NCI-H1694 treated with DMSO at 0.1 percent for 48 hours (cell line): ENCODE measurements at places on chromosomes 11 and 22.
A peak's percentile ranks its signal among the peaks of the same experiment; 100 is the strongest.

GRCh38 chr22:23180301-23180892 lies at the start of gene BCR:
TSS of gene BCR (plus strand) at chr22:23180509. CDS start at chr22:23180961, 452 bp downstream.
- DNase-seq, result no peak

DNA sequence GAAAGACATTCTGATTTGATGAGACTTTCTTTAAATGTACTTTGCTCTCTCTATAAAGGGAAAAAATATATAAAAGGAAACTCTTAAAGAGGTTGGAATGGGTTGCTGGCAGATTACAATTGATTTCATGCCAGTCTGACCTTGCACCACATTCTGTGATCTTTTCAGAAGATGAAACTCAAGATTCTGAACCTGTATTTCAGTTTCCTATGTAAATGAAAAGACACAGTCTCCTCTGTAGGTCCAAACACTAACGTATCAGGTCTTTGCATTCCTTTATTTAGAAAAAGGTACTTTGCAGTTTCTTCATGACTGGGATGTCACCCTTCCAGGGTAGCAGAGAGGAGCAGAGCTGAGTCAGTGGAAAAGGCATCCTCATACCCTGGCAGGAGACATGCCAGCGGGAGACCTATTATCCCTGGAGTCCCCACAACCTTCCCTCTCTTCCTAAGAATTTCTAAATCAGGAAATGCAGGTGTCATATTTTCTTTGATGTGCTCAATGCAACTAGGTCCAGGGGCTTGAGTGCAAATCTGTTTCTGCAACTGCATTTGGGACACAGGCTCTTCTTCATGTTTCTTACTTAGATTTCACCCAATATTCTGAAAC lies 282.6 kb downstream of the CADM1 start:
- no peak for DNase-seq

DNA sequence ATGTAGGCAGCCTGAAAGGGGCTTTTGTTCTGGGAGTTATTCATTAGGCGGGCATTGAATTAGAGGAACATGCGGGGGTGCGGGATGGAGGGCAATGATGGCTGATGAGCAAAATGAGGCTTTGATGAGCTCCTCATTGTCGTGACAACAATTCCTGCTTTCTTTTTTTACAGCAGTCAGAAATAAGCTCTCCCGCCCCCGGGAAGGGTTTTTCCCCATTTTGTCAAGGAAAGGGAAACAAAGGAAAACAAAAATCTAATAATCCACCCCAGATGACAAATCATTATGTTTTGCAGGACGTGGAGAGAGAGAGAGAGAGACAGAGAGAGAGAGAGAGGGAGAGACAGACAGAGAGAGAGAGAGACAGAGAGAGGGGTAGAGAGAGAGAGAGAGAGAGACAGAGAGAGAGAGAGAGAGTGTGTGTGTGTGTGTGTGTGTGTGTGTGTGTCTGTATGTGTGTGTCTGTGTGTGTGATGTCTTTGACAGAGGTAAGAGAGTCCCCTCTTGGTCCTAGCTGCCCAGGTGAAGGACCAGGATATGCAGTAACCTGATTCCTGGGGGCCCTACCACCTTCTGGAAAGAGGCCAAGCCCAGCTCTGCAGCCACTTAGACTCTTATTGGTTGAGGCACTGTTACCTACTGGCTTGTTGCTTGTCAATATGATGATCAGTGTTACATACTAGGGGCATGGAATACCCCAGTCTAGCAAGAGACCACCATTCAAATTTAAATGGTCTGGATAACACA lies 46.7 kb upstream of the PARVA start:
- DNase-seq, result no peak

DNA sequence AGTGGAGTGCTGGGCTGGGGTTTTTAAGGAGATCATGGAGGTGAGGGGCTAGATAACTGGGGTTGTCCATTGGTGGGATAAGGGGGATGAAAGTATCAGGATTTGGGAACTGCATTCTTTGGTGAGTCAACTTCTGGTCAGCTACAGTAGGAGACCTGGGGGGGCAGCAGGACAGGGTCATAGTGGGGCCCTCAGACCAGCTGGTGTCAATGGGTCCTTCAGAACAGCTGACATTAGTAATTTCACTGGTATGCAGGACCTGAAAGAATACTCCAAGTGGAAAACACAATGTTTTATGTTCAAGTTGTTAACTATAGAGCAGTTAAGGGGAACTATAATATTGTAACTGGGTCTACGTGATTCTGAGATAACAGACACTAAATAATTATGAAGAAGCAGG lies 2.8 kb upstream of the TTC12 start:
- no peak for DNase-seq

- DNase-seq, result no peak
Measured at GRCh38 chr11:93747122-93747521, 5.7 kb downstream of the C11orf54 start.

GRCh38 chr11:250740-251299 lies 14.0 kb downstream of the PSMD13 start:
- DNase-seq, result peak; percentile 51

DNA sequence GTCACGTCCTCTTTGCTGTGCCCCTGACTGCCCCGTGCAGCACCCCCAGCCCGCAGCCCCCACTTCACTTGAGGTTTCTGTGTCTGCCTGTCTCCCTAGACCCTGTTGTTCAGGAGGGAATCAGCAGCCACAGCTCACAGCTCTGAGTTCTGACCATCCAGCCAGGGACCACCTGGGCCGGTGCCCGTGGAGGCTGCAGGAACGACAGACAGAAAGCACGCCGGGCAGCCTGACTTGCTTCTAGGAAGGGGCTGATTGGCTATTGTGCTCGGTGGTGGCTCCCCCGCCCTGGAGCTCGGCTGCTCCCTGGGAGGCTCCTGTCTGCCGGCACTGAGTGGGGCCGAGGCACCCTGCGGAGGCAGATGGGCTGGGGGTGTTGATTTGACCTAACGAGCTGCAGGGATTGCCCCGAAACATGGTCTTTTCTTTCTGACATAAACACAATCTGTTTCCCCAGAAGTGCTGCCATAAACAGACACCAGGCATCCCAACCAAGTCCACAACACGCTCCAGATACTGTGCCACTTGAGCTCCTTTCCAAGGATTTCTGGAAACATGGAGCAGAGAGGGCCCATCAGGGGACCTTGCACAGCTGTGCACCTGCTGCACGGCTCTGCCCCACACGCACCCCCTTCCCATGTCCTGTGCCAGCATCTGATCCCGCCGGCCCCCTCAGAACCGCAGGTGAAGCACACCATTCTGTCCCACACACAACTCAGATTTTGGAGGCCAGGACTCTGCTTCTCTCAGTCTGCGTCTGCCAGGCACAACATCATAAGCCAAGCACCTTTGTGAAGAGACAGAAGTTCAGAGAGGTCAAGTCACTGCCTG lies 855.9 kb downstream of the TBC1D22A start:
- peak; percentile 91 for DNase-seq

GRCh38 chr11:111395749-111396148 lies 16.7 kb upstream of the POU2AF1 start:
- DNase-seq, result no peak

- no peak for DNase-seq
Measured at GRCh38 chr11:126886636-126887035, 113.9 kb downstream of the KIRREL3 start.

GRCh38 chr11:44346983-44347382 lies 37.0 kb upstream of the ALX4 start:
- DNase-seq, result no peak

- peak; percentile 11 for DNase-seq
Measured at GRCh38 chr11:108697872-108698473, 33.1 kb downstream of the DDX10 start.

DNA sequence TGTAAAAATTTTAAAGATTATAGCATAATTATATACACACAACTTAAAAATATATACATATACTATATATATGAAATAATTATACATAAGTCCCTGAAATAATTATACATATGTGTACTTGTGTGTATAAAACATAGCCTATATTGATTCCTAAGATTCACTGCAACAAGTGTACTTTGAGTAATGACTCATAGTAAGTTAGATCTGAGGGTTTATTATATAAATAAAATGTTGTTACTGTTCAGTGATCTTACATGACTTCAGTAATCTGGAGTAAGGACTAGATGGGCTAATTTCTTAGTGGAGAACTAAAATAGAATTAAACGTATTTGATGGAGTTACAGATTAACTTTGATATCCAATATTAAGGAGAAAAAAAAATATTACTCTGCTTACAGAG lies 350.5 kb downstream of the CNTN5 start:
- no peak for DNase-seq

- no peak for DNase-seq
Measured at GRCh38 chr11:19813158-19813879, 100.7 kb downstream of the NAV2 start.

DNA sequence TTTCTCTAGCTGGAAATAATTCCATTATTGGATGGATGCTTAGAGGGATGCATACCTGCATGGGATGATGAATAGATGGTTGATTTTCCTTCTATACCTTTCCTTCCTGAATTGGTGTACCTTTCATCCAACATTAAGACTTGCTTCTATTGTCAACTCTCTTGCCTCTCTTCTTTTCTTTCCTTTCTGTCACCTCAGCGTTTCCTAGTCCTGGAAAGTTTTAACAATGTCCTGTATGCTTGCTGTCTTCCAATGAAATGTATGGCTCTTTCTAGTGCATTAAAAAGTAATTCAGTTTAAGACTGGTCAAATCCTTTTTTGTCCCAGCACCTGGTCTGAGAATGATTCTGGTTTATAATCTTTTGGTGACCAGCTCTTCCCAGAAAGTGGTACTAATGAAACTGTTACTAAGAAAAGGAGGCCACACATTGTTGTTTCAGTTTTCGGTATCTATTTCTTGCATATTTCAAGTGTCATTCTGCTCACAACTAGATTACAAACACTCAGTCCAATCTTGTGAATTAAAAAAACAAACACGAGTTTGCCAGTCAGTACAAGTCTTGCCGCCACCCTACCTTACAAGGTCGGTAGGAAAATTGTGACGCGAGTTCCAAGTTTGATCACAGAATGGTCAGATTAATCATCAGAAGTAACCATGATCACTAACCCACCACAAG lies 8.0 kb downstream of the POU2AF1 start:
- DNase-seq, result no peak

- DNase-seq, result no peak
Measured at GRCh38 chr11:93740031-93740729, 1.1 kb downstream of the TAF1D start.

GRCh38 chr11:14312736-14313438 lies 46.1 kb downstream of the RRAS2 start:
- no peak for DNase-seq

DNA sequence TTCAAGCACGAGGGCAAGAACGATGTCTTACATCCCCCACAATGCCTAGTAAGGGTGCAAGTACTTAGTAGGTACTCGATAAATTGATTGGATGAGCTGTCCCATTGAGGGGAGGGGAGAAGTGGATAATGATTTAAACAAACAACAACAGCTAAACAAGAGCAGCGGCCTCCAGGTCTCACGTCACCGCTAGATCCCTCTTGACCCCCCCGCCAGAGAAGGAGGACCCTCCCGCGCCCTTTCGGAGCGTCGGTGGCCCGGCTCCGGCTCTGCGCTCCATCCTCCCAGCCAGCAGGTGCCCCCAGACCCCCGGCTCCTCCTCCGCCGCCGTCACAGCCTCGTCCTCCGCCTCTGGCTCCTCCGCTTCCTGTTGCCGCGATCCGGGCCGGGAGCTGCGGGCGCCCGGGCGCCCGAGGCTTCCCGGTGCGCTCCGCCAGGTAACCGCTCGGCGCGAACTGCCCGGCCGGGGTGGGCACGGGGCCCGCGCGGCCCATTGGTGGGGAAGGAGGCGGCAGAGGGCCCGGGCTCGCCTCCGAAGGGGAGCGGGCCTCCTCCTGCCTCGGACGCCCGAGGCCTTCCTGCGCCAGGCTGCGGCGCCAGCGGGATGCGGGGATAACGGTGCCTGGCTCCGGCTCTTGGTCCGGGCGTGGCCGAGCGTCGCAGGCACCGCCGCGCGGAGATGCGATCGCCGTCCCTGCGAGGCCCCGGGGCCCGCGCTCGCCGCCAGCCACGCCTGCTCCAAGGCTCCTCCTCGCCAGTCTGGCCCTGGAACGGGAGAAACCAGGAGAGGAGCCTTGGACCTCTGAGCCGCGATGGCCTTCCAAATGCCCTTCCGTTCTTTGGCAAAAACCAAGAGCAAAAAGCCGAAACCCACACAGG lies at the start of gene TLCD5:
Gene TLCD5 (plus strand): TSS at position 368 of the 879 bp plus-strand sequence. CDS start 2,143 bp downstream, outside the sequence.
- DNase-seq, result no peak

DNA sequence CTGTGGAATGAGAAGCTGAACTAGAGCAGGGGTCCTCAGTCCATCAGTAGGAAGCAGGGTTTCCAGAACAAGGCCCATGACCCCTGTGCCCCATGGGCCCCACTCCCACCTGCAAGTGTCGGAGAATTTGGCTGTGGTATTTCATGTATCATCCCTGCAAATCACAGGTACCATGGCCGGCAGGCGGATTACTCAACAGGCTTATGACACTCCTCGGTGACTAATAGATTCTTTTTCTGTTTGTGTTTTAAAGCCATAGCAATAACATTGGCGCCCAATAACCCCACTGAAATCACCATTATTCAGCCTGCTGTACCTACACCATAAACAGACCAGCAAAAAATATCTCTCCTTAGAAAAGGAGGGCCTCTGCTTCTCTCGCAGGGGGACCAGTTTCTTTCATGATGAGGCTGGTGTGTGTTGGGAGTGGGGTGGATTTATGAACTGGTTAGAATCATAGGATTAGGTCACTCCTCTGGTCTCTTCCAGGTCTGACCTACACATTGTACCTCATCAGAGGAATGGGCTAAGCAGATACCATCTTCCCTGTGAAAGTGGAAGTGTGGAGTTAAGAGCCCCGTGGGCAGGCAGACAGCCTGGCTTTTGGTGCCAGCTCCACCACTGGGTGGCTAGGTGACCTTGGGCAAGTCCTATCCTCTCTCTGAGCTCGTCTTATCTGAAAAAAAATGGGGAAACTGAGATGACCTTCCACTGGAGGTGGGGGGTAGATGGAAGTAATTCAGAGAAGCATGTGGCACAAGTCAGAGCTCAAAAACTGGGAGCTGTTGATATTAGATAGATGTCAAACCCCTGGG lies 60.2 kb upstream of the WNT11 start:
- DNase-seq, result no peak

GRCh38 chr11:77866336-77866735 lies 45.4 kb downstream of the AAMDC start:
- DNase-seq, result no peak
